H4 (cell line): ENCODE measurements at places on chromosomes 4 and X. TPM values are rescaled to one million over a fixed set of nuclear protein-coding genes. Genes with fewer than 3 reads are reported as not detected.

DNA sequence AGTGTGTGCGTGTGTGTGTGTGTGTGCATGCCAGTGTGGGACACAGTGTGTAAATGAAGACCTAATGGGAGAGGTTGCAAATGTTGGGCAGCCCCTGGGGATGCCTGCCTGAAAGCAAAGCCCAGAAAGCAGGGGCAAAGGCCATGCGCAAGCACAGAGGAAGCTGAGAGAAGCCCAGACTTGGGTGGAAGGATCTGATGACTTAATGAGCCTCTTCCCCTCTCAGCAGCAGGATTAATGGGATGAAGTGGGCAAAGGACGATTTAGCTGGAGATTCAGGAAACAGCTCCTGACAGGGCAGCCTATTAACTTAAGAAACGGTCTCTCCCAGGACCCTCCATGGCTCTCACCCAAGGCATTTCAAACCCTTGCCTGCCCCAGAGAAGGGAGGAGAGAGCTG is 107.3 kb downstream of the EFNB1 start:
- no peak for DNase-seq

DNA sequence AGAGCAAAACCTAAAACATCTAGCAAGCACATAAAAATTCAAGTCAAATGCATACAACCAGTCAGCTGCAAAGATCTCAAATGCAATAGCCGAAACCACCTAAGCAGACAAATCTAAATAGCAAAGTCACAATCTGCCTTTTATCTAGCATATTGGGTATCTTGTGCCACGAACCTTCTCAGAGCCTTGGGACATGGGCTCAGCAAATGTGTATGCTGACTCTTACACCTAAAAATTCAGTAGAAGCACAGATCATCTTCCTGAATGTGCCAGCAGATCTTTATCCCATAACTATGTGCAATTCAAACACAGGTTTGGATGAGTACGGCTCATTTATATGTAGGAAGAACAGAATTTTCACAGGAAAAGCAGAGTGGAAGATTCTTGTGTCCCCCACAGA is 492.1 kb downstream of the INPP4B start:
- no peak for DNase-seq

GRCh38 chr4:111210595-111210994 is 587.7 kb upstream of the PITX2 start:
- no peak for DNase-seq

NPNT gene
- total RNA-seq: 0.23 TPM in 1 of 2 replicates, not detected in the other
